Activated naive CD4-positive, alpha-beta T cell treated with anti-CD3 and anti-CD28 coated beads, Interleukin-2, amount 10 ng/mL, durations not matched to agents 5 hours and 36 hours (primary cell): ENCODE measurements at places on chromosomes 6 and 20. TPM values are rescaled to one million over a fixed set of nuclear protein-coding genes. Genes with fewer than 3 reads are reported as not detected.

Gene FAXC
- total RNA-seq, result not detected

Gene LY6G6D
- not detected for total RNA-seq

Gene GJA10
- 0.25 TPM for total RNA-seq

Gene PXMP4
- total RNA-seq, result 14.4 TPM

Gene HLA-DRA
- total RNA-seq, result 58.1 TPM

Gene APCDD1L
- total RNA-seq, result not detected

Gene CLIC5
- 4.5 TPM for total RNA-seq

Gene C20orf202
- not detected for total RNA-seq

Gene WFDC5
- total RNA-seq, result not detected

Gene MEP1A
- not detected for total RNA-seq

Gene KHDC1L
- total RNA-seq, result not detected

Gene FHL5
- total RNA-seq, result not detected

Gene KCNK15
- not detected for total RNA-seq

Gene OLIG3
- total RNA-seq, result not detected

Gene THBD
- not detected for total RNA-seq
